ENCODE measurements at places on chromosomes 12 and 14. TPM values are rescaled to one million over a fixed set of nuclear protein-coding genes. Genes with fewer than 3 reads are reported as not detected.

GRCh38 chr12:32558903-32559302 lies 120.2 kb upstream of the DNM1L start:
- H3K4me3 ChIP-seq = no peak overlapping the region
- H3K27ac ChIP-seq = peak overlapping the region; percentile 30
- no peaks in the 10 kb centered on the region for H3K27me3 ChIP-seq
- H3K36me3 ChIP-seq = no peaks in the 10 kb centered on the region

Gene NINJ2
- 29.0 TPM for total RNA-seq

Gene ZC2HC1C
- total RNA-seq = 11.7 TPM

- no peaks in the 10 kb centered on the region for H3K36me3 ChIP-seq
- no peaks in the 10 kb centered on the region for H3K4me1 ChIP-seq
- no peak overlapping the region for H3K4me3 ChIP-seq
- DNase-seq = no peak
These were observed 21.4 kb upstream of the RCOR1 start for GRCh38 chr14:102571043-102571442.

Gene PMEL
- total RNA-seq = 45.1 TPM

DNA sequence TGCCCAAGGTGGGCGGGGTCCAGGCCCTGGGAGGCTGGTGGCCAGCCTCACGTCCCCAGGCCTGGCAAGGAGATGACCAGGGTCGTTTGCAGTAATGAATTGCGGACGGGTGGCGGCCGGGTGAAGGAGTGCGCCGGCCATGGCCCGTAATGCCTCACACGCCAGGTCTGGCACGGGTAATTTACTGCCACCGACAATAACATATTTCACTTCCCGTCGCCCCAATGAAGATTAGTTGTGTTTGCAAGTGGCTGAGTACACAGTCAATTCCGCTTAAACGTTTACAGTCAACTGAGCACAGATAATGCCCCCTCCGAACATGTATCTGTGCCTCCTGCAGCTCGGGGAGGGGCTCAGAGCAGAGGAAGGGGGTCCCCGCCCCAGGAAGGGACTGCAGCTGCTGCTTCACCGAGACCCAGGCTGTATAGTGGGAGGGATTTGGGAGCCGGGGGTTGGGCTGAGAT lies 48.3 kb downstream of the MVK start:
- no peaks in the 10 kb centered on the region for H3K27me3 ChIP-seq
- no peaks in the 10 kb centered on the region for H3K4me1 ChIP-seq
- no peaks in the 10 kb centered on the region for H3K36me3 ChIP-seq
- no peak overlapping the region for H3K27ac ChIP-seq
- no peak overlapping the region for H3K4me3 ChIP-seq
